ENCODE measurements at places on chromosomes 1 and 21.

DNA sequence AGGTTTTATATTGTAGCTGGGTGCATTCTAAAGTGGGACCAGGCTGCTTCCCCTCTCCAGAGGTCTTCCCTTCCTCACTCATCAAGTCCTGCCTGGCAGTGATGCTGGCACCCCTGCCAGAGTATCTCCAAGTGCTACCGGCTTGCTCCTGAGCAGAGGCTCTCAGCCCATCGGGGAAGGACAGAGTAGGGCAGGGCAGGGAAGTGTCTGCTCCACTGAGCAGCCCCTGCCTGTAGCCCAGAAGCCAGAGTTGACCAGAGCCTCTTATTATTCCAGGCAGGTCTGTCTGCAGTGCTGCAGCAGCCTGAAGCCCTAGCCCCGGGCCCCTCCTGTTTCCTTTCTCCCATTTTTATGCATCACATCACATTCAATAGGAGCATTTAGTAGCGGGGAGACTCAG, 51.1 kb downstream of the ATP2B4 start:
- no peak for DNase-seq

- no peak for DNase-seq
These were observed 132.2 kb downstream of the ITSN1 start for GRCh38 chr21:33774551-33774950.

DNA sequence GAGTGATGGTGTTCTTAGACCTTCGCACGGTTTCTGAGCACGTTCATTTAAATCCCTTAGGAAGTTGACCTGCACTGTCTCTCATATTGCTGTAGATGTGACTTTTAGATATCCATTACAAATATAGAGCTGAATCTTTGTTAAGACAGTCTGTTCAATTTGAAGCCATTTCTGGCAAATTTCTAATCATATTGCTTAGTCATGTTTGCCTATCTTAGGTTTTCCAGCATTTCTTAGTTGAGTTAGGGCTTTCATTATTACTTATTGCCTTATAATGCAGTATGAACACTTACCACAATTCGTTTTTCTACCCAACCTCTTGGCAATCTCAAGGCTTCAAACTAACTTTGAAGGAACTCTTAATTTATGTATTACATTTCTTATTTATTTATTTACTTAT, 78.5 kb upstream of the PGD start:
- no peak for DNase-seq

GRCh38 chr1:101207891-101208290, 28.9 kb upstream of the S1PR1 start:
- no peak for DNase-seq

DNA sequence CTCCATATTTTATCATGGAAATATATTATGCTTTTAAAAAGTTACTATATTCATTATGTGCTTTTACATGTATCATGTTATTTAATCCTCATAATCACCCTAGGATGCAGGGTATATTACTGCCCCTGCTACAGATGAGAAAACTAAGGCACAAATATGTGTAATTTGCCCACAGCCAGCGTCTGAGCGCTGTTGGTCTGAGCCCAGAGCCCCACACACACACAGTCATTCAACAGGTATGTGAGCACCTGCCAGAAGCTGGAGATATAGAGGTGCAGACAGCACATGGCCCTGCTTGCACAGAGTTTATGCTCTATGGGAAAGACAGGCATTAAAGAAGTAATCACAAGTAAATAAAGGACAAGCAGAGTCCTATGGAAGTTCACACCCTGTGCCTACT, 49.8 kb upstream of the SEC16B start:
- no peak for DNase-seq

- no peak for DNase-seq
These were observed 8.0 kb downstream of the HJV start for GRCh38 chr1:146013559-146013922.

- DNase-seq = no peak
These were observed 432 bp downstream of the EPHB2 start for GRCh38 chr1:22711071-22711470.

DNA sequence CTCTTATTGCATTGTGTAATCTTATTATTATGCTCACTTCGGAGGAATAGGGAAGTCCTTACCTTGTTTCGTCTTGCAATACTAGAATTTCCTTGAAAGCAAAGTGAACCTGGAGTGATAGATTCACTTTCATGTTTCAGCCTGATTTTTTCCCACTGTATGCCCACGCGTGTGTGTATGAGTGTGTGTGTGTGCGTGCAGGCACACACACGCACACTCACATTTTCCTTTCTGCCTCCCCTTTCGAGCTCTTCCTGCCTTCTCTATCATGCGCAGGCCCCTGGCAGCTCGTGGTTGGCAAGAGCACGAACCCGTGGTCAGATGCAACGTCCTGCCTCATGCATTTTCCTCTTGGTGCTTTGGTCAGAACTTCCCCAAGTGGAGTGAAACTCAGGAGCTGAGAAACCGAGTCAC, at the start of gene GCSAML:
Gene GCSAML (plus strand): TSS at position 366 of the 414 bp plus-strand sequence. CDS start 58 bp downstream, outside the sequence.
- no peak for DNase-seq

DNA sequence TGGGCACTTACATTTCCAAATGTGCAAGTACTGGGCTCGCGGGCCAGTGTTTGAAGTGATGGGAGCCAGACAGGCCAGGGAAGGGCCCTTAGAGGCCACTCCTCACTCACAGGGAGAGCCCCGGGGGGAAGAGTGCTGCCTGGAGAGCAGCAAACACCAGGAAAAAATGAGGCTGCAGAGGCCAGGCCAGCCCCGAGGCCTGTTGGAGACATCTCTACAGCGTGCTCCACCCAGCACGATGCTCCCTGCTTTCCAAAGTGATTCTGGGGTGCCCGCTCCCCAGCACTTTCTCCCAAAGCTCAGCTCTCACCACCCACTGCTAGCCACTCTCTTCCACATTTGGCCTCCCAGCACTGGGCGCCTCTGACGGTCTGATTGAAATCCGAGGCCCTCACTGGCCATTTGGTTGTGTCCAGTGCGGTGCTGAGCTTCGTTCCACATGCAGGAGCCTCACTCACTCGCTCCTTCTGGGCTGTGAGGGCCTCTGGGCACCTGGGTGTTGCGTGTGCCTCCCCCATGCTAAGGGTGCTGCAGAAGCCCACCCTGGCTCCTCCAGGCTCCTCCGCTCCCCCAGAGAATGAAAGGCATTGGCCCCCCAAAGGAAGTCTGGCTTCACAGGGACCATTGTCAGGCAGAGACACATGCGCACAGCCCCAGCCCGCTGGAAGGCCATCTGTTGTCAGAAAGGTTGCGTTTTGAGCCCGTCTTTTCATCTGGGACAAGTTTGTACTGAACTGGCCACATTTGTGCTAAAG, 385.4 kb upstream of the VAMP3 start:
- DNase-seq = no peak

DNA sequence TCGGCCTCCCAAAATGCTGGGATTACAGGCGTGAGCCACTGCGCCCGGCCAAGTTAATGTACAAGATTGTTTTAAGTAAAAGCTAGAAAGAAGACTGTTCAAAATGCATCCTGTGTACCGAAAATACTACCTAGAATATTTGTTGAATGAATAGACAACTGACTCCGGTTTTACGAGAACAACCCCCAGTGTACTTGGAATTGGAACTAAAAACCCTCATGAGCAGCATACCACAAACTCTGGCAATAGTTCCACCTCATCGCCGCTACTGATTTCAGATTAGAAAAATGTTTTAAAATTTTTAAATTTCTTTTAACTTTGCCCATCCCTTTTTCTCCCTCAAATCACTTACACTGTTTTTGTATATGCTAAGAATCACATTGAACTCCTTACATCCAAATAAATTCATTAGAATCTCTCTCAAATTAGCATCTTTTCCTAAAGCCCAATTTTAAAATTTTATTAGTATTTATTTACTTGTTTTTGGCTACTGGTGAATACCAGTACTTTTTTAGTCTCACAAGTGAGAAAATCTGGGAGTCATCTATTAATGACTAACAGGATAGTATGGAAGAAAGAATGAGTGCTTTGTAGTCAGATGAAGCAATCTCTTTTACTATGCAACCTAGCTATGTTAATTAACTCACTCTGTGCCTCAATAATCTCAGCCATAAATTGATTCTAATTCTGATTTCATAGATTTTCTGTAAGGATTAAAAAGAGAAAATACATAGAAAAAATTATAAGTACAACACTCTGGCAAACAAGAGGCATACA, 95.1 kb downstream of the GPATCH2 start:
- no peak for DNase-seq

- no peak for DNase-seq
These were observed 401.3 kb downstream of the HHAT start for GRCh38 chr1:210730023-210730422.

DNA sequence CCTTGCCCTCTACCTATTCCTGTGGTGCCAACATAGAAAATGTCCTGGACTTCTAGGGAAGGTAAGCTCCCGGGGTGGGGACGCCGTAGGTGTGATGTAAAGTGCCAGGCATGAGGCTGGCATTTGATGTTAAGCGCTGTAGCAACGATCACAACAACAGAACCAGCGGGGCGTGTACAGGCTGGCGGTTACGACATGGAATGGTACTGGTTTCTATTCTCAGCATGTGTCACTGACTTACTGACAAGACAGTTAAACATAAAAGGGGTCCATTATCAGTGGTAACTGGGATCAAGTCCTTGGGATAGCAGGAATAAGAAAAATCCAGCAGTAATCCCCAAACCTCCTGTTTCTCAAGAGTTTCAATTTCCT, 58.9 kb downstream of the TGFBR3 start:
- DNase-seq = no peak

- no peak for DNase-seq
These were observed 115.4 kb upstream of the TIAM1 start for GRCh38 chr21:31459457-31459856.

DNA sequence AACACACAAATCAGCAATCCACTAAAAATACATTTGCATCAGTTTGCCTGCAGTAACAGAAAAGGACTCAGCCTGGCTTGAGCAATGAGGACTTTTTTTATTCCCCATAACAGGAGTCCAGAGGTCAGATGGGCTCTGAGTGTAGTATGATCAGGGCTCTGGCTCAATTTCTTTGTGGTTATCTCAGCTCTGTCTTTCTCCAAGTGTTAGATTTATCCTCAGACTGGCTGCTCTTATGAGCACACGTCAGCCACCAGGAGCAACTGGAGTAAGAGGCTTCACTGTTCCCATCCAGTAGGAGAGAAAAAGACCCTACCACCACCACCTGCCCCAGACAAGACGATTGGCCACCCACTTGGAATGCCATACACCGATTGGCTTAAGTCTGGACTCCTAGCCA, 36.2 kb upstream of the KLHDC7A start:
- no peak for DNase-seq

Data from activated CD4-positive, alpha-beta T cell treated with anti-CD3 and anti-CD28 coated beads, Interleukin-2, amount 50 U/mL, for 4 hours (primary cell).